Stimulated activated CD4-positive, alpha-beta T cell treated with anti-CD3 and anti-CD28 coated beads, TNF-alpha, amount 100 ng/mL, for 24 hours (primary cell): ENCODE measurements at places on chromosomes 5 and 9.

DNA sequence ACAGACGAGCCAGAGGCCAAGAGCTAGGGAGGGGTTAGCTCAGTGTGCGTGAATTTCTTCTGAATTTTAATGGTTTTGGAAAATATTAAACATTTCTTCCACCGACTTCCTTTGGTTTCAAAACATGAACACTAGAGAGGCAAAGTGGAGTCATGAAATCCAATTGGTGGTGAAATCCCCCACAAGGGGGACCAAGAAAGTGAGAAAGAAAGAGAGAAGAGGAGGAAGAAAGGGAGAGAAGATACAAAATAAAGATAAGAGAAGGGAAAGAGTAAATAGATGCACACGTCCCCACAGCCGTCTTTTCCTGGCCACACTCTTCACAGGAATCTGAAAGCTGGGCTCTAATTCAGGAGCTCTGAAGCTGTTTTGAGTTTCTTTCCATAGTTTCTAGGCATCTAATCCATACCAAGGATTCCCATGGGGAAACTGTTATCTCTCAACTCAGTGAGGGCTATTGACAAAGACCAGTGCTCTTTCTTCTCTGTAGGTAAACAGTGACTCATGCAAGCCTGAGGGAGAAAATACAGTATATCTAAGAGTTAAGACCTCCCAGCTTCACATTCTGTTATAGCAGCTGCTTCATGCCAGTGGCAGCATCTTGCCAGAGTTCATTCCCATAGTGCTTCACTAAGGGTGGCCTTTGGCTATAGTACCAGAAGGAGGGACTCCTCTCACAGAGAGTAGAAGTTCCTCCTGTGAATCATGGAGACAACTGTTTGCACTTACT lies 115.8 kb upstream of the LIFR start:
- no peak for DNase-seq

- no peak for DNase-seq
Measured at GRCh38 chr5:180207593-180207992, 1.4 kb downstream of the RASGEF1C start.

GRCh38 chr5:132114150-132115121 lies 40.8 kb downstream of the CSF2 start:
- DNase-seq = no peak

DNA sequence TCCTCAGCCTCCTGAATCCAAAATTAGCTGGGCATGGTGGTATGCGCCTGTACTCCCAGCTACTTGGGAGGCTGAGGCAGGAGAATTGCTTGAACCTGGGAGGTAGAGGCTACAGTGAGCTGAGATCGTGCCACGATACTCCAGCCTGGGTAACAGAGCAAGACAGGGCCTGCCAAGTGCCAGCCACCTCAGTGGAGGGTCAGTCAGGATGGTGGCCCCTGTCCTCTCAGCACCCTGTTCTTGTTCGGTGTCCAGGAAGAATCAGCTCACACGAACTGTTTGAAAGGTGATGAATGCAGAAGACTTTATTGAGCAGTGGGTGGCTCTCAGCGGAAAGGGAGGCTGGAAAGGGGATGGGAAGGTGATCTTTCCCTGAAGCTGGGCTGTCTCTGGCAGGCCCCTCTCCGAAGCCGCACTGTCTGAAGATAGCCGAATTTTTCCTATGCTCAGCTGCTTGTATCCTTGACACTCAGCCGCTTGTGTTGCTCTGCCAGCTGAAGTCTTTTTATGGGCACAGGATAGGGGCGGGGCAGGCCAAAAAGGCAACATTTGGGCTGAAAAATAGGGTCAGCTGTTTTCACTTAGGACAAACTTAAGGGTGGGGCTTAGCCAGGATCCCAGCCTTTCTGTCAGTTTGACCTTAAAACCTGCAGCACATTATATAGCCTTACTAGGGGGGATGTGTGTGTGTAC lies 50.9 kb downstream of the UBE2R2 start:
- DNase-seq = no peak
